Adipocyte (in vitro differentiated cells): ENCODE measurements at places on chromosomes 13 and 19.
A peak's percentile ranks its signal among the peaks of the same experiment; 100 is the strongest.

GRCh38 chr19:49335071-49335783 lies at the start of gene CD37:
Gene CD37, plus strand, starts transcription at chr19:49335406. Its CDS starts 135 bp downstream, at chr19:49335541.
- DNase-seq: no peak

- no peak for DNase-seq
These were observed 230.1 kb downstream of the DLEU7 start for GRCh38 chr13:50613356-50613831.

- DNase-seq: no peak
These were observed 78.8 kb downstream of the CRYL1 start for GRCh38 chr13:20446900-20447299.

DNA sequence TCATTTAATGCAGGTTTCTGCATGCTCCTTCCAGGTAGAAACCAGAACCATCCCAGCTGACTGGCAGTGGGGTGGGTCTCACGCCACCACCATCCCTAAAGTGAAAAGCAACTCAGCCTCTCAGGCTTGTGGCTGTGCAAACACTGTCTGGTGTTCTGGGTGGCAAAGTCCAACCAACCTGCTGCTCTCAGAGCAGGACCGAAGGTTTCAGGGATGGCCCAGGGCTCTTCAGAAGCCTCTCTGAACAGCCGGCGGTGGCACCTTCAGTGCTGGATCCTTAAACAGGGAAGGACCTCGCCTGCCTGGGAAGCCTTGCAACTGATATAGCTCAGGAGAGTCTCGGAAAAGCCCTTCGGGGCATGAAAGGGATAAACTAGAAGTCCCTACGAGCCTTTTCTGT lies 100.8 kb downstream of the COL4A1 start:
- no peak for DNase-seq

GRCh38 chr13:97896446-97896845 lies 57.0 kb upstream of the IPO5 start:
- peak; percentile 51 for DNase-seq

- no peak for DNase-seq
These were observed 2.3 kb downstream of the PEG3 start for GRCh38 chr19:56838024-56838908.
